ENCODE measurements at places on chromosomes 7 and 10.

DNA sequence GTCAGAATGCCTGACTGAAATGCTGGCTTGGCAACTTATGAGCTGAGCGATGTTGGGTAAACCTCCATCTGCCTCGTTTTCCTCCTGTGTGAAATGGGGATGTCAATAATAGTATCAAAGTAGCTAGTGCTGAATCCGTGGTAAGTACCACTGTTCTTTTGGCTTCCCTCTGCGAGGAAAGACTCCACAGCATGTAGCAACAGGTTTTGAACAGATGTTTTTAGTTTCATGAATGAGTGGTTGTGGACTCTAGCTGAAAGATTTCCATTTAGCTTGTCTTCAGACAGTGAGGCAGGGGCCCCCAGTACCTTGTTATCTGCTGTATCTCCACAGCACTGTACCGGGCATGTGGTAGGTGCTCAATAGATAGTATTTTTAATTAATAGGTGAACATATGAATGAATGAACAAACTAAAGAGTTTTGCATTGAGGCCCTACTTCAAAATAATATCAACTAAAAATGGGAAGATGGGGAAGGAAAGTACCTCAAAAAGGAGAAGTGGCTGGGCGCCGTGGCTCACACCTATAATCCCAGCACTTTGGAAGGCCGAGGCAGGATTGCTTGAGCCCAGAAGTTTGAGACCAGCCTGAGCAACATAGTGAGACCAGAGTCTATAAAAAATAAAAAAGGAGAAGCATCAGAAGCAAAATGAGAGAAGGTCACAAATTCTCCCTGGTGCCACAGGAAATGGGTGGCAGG is 5.6 kb upstream of the DLG5 start:
- DNase-seq, result no peak

DNA sequence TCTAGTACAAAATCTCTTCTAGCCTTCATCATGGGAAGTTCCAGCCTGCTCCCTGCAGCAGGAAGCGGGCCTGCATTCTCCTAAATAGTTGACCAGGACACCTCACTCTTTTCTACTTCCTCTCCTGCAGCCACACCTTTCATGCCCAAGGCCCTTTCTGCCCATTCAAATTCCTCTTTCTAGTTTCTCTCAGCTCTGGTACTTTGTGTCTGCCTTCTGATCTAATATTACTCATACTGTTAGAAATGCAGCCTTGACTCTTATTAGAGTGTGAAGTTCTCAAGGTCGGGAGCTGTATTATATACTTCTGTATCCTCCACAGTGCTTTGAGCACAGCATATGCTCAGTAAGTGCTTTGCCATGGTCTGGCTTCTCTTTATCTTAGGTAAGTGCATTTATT is 103.1 kb downstream of the PRKCQ start:
- no peak for DNase-seq

- DNase-seq, result no peak
Measured at GRCh38 chr10:14491811-14492210, 161.1 kb upstream of the FRMD4A start.

DNA sequence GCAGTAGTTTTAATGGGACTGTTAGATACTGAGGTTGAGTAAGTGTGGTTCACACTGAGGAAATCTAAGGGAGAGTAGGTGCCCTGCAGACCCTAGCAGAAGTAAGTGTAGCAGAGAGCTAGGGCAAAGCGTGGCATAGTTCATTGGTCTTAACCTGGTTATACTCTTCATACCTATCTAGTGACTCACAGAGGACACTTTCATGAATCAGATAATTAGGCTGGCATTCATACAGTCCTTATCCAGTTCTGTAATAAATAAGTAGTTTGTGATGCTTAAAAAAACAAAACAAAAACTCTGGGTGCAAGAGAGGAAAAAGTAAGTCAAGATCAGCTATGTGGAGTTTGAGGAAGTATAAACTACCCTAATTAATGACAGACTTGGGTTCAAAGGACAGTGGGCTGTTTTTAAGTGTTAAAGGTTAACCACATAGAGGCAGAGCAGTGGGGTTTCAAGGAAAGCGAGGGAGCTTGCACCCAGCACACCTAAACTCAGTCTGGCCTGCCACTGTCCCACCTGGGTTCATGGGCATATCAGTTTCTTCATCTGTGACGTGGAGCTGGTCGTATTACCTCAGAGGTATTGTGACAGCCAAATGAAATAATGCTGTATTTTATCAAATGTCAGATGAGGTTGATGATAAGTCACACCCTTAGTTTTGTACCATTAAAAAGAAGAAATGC is 27.1 kb downstream of the LMTK2 start:
- no peak for DNase-seq

GRCh38 chr7:105954711-105955110 is 8.4 kb upstream of the CDHR3 start:
- DNase-seq, result no peak

DNA sequence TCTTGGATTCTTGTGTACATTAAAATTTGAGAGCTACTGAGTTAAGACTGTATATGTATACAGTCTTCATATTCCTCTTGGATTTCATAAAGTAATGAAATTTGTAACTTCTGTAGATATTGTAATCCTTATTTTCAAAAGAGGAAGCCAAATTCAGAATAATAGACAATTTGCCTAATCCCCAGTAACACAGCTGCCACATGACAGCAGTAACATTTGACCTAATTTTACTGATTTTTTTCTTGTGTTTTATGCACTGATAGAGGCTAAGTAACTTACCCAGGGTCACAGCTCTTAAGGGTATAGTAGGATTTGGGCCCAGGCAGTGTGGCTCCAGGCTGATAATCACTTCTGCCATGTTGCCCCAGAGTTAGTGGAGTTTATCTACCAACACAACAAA is 40.4 kb upstream of the IL6 start:
- no peak for DNase-seq

- no peak for DNase-seq
Measured at GRCh38 chr10:95290461-95291364, at the start of gene PDLIM1. Gene PDLIM1, minus strand, starts transcription at chr10:95291003. Its CDS starts 88 bp downstream, at chr10:95290915.

DNA sequence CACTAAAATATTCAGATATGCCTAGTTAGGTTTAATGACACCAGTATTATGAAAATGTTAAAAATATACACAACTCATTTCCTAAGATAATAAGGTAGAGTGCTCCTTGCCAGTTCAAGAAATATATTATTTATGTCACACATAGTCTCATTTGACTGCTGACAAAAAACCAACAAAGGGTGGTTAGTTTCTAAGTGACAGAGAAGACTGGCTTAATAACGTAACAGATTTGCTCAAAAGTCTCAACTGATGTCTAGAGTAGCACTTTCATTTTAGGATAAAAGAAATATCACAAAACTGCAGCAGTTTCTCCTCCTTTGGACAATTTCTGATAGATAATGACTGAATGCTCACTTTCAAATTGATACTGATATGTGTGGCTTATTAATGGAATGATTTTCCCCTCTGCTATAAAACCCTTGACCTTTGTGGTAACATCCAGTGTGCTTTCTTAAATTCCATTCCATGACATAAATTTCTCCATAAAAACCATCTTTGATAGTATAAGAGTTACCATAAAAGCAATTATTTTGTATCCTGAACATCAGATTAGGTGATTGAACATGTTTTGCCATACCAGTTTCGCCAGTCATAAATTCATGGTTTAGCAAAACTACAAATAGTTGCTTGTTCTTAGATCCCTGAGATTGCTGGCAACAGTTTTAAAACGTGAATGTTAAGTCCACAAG is 94.2 kb downstream of the NRBF2 start:
- no peak for DNase-seq

GRCh38 chr10:56928714-56929113 is 567.7 kb upstream of the ZWINT start:
- DNase-seq, result no peak

GRCh38 chr10:73225518-73225917 is 21.5 kb downstream of the DNAJC9 start:
- DNase-seq, result no peak

GRCh38 chr7:119931230-119931824 is 341.6 kb upstream of the KCND2 start:
- no peak for DNase-seq

DNA sequence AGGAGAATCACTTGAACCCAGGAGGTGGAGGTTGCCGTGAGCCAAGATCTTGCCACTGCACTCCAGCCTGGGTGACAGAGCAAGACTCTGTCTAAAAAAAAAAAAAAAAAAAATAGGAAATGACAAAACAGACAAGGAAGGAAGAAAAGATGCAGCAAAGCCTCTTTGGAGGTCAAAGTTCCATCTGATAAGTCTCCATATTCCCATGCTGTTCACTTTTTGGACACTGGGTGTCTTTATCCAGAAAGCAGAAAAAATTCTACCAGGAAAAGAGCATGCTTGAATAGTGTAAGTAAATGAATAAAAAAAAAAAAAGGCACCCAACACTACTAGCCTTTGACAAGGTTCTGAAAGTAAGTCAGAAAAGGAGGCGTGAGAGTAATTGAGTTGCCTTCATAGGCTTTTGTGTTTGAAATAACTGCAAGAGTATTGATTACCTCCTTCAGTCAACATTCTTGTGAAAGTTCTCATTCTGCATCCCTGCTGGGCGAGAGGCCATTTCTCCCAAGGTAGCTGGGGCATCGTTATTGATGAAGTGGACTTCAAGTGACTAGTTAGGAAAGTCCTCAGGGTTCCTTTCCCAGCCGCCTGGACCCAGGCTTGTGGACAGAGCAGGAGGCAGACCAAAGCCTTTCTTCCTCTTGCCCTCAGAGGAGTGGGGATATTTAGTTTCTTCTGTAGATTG is 133.3 kb upstream of the KIF5B start:
- DNase-seq, result no peak

DNA sequence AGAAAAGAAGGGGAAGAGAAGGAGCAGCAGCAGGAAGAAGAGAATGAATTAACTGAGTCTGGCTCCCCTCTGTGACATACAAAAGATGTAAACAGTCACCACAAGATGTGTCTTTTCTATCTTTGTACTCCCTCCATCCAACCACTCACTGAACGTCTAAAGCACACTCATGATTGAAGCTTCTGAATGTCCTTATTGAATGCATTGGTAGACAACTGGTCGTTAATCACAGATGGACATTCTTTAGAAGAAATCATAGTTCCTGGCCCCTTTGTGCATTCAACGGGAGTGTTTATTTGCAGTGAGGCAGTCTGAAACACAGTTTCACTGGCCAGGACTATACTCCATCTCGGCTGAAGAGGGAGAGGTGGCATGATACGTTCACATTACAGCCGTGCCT is 206.3 kb upstream of the KMT2E start:
- DNase-seq, result no peak

DNA sequence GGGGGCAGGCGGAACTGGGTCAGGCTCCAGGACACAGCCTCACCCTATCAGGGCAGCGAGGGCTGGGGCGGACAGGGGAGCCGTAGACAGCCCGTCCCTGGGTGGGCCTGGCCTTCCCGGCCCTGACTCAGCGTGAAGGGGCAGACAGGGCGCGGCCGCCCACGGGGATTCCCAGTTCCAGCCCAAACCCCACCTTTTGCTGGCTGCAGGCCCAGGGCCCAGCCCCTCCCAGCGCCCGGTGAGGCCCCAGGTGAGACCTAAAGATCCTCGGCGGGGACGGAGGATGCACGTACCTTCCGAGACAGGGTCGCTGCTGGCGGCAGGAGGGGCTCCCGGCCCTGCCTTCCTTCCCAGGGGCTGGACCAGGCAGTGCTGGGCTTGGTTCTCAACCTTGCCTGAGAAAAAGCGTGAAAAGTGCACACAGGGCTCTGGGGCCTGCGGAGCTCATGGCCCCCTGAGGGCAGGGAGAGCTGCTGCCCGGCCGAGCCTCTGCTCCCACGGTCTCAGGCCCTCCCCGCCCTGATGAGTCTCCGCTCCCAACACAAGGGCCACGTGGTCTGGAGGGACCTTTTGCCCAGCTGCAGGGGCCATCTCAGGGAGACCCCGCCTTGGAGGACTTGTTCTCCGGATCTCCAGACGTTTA is 43.9 kb upstream of the DNAJB6 start:
- no peak for DNase-seq

DNA sequence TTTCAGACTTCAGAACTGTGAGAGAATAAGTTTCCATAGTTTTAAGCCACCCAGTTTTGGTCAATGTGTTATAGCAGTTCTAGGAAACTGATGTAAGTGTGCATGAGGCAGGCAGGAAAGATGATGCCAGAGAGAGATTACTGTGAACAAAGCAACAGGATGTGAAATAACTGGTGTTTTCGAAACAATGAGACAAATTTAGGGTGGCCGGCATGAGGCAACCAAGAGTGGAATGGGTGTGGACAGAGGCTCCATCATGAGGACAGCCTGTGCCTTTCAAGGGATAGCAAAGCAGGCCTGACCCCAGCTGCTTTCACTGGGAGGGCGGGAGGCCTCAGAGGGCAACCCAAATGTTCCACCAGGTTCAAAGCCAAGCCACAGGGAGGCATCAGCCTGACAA is 67.3 kb upstream of the UCN3 start:
- no peak for DNase-seq

DNA sequence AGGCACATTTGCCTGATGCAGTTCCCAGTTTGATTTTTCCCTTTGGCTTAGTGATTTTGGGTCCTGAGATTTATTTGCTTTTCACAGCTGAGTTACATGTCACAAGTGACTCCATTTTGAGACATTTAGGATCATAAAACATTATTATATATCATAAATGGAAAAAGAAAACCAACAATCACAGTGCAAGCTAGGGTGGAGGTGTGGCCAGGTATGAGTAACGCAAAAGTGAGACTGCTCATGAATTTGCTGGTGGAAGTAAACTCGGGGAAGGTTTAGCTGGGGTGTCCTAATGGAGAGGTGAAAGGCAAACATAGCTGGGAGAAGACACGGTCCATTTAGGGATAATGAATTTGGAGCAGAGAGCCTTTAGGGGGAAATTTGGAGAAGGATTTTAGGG is 21.7 kb upstream of the UCN3 start:
- DNase-seq, result no peak

DNA sequence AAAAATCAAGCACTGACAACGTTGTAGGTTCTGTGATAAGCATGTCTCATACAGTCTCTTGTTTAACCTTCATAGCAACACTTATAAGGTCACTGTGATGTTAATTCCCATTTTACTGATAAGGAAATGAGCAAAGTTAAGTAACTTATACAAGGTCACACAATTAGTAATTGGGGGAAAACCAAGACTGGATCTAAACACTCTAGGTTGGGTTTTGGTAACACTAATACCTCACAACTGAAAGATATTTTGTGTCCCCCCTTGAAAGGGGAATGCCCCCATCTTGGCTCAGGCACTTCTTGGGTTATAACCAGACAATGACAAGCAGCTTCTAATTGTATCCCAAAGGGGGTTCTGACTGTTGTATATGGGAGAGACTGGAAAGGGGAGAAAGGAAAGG is 36.0 kb upstream of the ABCB4 start:
- no peak for DNase-seq

- no peak for DNase-seq
Measured at GRCh38 chr7:14351167-14351566, 361.7 kb upstream of the ETV1 start.
